Stimulated activated CD8-positive, alpha-beta memory T cell treated with anti-CD3 and anti-CD28 coated beads, Interleukin-15, amount 100 ng/mL, for 4 hours (primary cell): ENCODE measurements at places on chromosomes 12 and 14.

DNA sequence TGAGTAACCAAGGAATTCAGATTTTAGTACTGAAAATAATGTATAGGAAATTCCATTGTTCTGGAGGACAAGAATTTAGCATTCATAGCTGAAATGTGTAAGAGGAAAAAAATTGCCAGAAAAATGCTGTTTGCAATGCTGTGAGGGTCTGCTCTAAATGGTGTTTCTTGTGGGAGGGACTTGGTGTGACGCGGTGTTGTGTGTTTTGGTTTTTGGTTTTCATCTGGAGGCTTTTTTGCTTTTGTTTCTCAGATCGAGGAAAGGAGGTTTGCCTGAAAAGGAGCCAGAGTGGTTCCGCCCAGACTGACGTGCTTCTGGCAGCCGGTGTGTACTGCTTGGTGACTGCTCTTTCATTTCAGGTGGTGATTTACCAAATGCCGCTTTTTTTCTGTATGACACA is 211.8 kb upstream of the HMGA2 start:
- no peak for DNase-seq

- DNase-seq, result no peak
Observed at GRCh38 chr12:125734137-125734536, 668.9 kb downstream of the AACS start.

GRCh38 chr14:44873536-44873935 is 88.2 kb downstream of the KLHL28 start:
- no peak for DNase-seq

DNA sequence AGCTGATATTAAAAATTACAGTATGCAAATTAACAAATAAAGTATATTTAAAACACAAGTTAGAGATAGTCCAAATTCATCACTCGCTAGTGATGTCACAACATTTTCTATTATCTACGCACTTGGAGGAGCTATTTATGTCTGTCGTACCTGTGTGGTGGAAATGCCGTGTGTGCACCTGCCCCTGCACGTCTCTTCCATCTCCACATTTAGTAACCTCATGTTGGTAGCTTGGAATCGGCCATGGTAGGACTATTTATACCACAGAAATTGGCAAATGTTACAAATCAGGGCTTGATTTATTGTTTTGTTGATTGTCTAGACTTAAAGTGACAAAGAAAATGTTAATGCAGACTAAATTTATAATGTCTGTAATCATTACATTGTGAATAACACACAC is 62.6 kb upstream of the NTF3 start:
- DNase-seq, result no peak

- DNase-seq, result no peak
Observed at GRCh38 chr12:91274916-91275315, 92.3 kb upstream of the DCN start.
